Amygdala (tissue), 56 donors: ENCODE measurements at places on chromosomes 5 and 9.
A peak's percentile ranks its signal among the peaks of the same experiment; 100 is the strongest.

GRCh38 chr5:149452665-149453617, 73.8 kb upstream of the IL17B start:
- DNase-seq = no peak

DNA sequence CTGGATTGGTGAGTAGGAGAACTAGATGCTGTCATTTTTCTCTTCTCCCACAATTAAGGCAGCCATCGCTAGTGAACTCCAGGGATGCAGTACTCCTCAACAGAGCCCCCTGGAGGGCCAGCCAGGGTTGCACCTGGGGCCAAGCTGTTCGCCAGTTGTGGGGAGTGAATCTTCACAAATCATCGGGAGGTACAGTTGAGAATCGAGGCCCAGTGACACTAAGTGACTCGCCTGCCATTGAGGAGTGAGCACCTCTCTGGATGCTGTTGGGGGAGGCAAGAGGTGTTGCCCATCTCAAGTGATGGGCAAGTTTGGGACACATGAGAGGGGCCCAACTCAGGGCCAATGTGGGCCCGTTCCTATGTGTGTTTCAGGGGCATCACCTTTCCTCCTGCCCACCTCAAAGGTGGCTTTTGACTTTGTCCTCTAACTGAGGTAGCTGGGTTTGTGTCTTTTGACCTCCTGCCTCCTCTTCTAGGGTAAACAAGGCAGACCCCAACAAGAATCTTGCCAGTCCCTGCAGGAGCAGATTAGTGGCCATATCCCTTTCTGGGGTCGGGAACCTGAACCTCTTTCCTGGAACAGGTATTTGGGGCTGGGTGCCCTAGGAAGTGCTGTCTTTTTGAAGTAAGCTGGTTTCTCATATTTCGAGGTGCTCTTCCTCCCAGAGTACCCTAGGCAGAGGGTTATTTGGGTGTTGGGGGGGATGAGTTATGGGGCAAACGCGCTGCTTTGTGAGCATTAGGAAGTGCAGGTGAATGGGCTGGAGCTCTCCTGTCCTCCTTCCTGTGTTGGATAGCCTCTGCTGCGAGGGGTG, 181.2 kb downstream of the MACROH2A1 start:
- no peak for DNase-seq

- DNase-seq = no peak
Observed at GRCh38 chr5:68953875-68954617, 139.8 kb upstream of the SLC30A5 start.

GRCh38 chr5:58107704-58108103, 352.2 kb downstream of the PLK2 start:
- no peak for DNase-seq

DNA sequence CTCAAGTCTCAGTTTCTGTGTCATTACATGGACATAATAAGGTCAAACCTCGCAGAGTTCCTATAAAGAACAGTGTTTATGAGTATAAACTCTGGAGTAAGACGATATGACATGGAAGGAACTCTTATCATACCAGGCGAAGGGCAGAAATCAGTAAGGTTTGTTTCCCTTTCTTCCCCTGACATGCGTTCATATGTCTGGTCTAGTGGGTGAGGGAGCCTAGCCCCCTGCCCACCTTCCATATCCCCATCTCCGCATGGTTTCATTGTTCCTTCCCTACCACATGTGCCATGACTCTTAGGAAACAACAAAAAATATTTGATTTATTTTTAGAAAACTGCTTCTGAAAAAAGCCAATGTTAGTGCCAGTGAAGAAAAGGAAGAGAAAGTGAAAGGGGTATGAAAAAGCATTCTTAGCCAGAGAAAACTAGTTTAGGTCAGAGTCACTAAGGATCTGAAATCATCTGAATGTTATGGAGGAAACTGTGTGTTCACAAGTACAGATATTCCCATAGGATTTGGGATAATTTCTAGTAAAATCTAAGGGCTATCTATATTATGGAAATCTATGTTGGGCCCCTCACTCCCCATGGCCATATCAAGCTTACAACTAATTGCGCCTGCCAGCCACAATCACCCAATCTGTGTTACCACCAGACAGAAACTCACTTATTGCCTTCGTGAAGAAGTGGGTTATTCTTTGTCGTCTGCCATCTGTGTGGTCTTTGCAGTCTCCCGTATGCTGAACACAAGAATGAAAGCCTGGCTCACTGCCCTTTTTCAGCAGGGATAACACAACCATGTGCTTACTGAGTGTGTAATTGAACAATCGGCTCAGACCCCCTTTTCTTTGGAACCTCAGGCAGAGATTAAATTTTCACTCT, 19.9 kb upstream of the HMHB1 start:
- no peak for DNase-seq

DNA sequence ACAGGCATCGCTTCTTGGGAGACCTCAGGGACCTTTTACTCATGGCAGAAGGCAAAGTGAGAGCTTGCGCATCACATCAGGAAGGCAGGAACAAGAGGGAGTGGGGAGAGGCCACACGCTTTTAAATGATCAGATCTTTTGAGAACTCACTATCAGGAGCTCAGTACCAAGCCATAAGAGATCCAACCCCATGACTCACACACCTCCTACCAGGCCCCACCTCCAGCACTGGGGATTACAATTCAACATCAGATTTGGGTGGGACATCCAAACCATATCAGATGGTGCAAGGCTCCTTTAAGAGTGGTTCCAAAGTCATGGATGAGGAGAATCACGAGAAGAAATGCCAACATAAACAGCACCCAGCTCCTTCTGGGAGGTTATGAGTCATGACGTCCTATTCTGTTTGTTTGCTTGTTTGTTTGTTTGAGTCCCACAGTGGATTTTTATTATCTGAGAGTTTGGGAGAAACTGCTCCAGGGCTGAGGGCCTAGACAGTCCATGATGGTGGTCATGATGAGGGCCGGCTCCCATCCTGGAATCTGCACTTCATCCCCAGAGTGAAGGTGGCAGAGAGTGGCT, 453.5 kb downstream of the GADD45G start:
- no peak for DNase-seq

GRCh38 chr9:114156657-114157421, 1.5 kb downstream of the COL27A1 start:
- DNase-seq = no peak

DNA sequence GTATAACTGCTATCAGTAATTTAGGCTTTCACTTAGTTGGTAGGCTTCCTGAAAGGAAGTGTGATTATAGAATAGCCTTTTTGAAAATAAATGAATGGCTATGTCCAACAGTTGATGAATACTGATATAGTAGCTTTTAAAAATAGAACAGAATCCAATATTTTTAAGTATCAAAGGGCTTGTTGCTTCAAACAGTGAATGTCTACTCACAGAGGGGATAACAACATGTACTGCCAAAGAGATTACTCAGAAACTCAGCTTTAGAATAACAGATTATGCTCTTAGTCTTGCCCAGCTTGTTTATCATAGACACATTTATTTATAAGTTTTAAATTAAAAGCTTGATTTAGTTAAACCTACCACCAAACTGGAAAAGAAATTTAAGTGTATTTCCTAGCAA, 132.6 kb downstream of the XRCC4 start:
- no peak for DNase-seq

DNA sequence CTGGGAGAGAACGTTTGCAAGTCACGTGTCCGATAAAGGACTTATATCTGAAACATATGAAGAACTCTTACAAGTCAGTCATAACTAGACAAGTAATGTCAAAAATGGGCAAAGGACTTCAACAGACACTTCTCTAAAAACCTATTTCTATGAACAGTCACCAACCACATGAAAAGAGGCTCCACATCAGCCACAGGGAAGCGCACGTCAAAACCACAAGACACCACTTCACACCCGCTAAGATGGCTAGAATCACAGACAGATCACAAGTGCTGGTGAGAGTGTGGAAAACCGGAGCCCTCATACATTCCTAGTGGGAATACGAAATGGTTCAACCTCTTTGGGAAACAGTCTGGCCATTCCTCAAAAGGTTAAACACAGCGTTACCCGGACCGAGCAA, 11.5 kb upstream of the CARD9 start:
- DNase-seq = no peak

- no peak for DNase-seq
Observed at GRCh38 chr5:10644192-10644591, 80.3 kb downstream of the ANKRD33B start.

DNA sequence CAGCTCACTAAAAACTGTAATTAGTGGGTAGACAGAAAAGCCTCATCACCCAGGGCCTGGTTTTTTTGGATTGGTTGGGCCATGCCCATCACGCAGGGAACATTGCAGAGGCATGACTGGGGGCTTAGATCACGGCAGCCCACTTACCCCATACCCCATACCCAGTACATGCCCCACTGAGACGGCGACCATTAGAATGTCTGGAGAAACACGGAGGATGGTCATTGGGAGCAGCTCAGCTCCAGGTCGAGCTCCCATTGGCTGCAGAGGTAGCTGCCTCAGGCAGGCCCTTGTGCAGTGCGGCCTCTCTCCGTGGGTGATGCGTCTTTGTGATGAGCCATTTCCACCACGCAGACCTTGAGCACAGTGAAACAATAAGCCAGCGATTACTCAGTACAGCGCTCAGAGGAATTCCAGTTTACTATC, 204.0 kb downstream of the GADD45G start:
- DNase-seq = no peak

- no peak for DNase-seq
Observed at GRCh38 chr5:61357745-61358144, 25.7 kb downstream of the ZSWIM6 start.

- no peak for DNase-seq
Observed at GRCh38 chr5:109588281-109589035, 101.3 kb upstream of the MAN2A1 start.

GRCh38 chr5:86968301-86968753, 299.4 kb upstream of the RASA1 start:
- DNase-seq = peak; percentile 2

- DNase-seq = no peak
Observed at GRCh38 chr5:170075696-170076095, 30.0 kb upstream of the FOXI1 start.

DNA sequence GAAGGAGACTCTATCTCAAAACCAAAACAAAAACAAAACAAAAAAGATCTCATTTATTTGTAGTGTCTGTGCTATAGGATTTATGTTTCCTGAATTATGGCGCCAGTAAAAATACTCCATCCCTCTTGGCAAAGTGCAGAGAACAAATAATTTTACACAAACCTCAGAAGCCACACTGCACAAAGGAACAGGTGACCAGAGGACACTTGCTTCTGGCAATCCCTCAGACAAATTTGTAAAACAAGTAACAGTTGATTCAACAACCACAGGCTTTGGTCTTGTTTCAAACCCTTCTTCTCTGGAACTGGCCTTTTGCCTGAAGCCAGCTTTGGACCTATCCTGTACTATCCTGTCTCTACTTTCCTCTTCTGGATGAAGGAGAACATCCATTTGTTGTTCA, 502.1 kb downstream of the DMAC1 start:
- DNase-seq = no peak

GRCh38 chr9:14650596-14650995, 42.6 kb downstream of the ZDHHC21 start:
- DNase-seq = no peak

DNA sequence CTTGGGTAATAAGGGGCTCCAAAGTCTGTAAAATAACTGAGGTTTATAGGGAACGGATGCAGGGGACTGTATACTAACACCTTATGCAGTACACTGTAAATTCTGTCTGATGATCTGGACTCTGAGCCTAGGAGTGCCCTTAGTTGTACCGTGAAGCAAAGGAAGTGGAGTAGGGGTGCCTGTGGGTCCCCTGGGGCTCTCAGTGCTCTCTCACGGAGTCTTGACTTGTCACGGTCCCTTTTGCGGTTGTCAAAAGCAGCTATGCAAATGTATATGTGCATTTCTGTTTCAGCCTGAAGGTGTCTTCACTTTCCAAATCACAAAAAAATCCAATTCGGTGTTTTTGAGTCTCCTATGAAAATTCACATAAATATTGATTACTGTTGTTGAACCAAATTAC, 17.8 kb downstream of the DMRT1 start:
- no peak for DNase-seq

DNA sequence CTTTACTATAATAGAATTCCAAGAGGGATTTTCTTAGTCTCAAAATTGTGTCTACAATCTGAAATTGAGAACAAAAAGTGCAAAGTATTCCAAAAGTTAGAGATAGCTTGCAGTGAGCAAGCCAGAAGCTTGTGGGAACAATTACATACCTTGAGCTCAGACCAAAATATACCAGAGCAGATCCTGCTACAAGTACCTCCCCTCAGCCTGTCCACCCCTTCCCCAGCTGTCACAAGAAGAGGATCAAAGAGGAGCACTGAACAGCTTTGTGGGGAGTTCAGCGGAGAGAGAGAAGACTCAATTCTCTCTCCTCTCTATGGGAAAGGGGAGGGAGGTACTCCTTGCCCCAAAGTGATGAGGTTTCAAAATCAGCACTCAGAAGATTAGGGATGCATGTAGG, 869.2 kb upstream of the DMAC1 start:
- DNase-seq = no peak

DNA sequence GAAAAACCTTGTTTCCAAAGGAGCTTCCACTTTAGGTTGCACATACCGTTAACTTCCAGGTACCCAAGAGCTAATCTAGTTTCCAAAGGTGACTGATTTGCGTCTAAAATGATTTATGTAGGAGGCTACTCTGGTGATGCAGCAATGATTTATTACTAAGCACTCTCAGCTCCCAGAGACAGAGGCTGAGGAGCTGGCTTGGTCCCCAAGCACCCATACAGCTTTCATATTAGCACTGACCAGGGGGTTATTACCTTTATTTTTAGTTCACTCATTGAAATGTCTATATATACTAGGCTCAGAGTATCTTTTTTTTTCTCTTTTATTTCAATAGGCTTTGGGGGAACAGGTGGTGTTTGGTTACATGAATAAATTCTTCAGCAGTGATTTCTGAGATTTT, 91.2 kb upstream of the EQTN start:
- DNase-seq = no peak

DNA sequence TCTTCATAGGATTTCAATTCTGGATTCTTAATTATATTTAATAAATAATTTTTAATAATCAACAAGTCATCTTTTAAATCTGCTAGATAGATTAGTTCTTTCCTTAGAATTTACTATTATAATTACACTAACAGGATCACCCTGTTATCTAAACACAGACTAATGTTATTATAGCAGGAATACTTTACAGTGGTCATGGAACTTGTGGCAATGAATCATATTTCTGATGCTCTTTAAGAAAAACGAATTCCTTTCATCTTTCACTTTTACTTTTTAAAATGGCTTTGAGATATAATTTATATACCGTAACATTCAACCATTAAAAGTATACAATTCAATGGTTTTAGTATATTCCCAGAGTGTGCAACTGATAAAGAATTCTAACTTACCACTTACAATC, 29.7 kb upstream of the CDK5RAP2 start:
- no peak for DNase-seq

GRCh38 chr9:92100237-92100911, 14.8 kb downstream of the SPTLC1 start:
- DNase-seq = no peak

- DNase-seq = no peak
Observed at GRCh38 chr5:140220032-140220697, 45.2 kb downstream of the CYSTM1 start.

- peak; percentile 49 for DNase-seq
Observed at GRCh38 chr9:89542401-89543021, 44.6 kb upstream of the SEMA4D start.

DNA sequence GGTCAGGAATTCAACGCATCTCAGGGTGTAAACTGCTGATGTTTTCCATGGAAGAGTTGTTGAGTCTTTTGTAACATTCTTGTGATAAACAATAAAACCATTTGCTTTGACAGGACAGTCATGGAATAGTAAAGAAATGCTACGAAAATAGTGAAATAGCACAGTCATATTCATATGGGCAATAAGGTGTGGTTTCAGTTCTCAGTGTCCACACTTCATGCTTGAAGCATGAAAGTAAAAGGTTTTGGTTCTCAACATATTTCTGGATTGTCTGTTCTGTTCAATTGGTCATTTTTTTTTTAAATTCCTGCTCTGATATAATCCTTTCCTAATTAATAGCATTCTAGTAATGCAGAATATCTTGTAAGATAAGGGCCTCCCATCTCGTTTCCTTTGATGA, 467.6 kb upstream of the ZNF608 start:
- DNase-seq = no peak
